Occipital lobe (tissue), 3 donors: ENCODE measurements at places on chromosomes 16 and 17.

GRCh38 chr17:56499799-56500388 is 93.6 kb upstream of the NOG start:
- DNase-seq, result no peak

DNA sequence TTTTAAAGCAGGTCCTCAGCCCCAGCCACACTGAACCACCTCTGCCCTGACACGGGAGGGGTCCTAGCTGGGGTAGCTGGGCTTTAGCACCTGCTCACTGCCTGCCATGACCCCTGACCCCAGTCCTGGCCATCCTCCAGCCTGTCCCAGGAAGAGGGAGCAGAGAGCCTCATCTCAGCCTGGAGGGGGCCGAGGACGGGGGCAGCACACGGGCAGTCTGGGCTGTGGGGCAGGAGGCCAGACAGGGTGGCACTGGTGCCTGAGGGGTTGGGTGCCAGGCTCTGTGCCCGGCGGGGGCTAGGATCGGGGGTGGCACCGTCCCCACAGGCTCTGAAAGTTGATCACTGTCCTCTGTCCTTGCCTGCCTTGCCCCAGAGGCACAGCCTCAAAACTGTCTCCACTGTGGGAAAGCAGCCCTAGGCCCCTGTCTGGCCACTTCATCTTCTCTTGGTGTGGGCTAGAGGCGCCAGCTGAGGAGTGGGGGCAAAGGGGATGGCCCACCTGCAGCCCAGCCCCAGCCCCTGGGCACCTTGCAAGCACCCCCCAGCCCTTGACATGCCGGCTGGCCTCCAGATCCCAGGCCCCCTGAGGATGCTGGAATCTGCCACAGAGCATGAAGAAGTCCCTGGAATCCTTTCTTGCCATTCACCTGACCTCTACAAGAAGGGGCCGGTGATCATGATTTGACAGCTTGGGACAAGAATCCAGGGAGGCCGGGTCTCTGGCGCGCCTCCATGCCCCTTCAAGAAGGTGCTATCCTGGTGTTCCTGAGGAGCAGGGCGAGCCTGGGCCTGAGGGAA is 15.7 kb downstream of the ENDOV start:
- no peak for DNase-seq

DNA sequence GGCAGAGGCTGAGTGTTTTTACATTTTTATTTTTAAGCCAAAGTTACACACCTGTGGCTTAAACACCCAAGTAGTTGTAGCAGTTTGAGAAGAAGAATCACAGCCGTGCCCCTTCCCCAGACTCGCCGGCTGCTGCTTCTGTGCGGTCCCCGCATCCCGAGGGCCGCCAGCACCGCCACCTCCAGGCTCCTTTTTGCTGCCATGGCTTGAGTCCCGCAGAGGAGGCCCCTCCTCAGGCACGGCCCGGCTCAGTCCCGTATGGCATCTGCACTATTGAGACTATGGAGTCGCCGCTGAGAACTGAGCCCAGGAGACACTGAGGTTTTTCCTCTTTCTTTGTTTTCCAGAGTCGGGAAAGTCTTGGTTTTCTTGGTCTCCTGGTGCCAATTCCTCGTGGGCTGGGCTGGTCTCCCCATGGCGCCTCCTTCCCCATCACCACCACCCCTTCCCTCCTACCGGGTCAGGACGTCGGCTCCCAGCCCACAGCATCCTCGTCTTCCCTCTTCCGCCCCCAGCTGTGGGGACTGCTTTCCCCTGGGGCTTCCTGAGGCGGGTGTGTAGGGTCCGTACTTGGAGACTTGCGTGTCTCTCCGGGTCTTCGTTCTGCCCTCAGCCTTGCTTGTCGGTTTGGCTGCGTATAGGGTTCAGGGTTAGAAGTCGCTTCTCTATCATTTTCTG is 32.6 kb upstream of the CDH15 start:
- no peak for DNase-seq

- peak; percentile 26 for DNase-seq
Observed at GRCh38 chr16:85253084-85253941, 141.0 kb upstream of the CIBAR2 start.

DNA sequence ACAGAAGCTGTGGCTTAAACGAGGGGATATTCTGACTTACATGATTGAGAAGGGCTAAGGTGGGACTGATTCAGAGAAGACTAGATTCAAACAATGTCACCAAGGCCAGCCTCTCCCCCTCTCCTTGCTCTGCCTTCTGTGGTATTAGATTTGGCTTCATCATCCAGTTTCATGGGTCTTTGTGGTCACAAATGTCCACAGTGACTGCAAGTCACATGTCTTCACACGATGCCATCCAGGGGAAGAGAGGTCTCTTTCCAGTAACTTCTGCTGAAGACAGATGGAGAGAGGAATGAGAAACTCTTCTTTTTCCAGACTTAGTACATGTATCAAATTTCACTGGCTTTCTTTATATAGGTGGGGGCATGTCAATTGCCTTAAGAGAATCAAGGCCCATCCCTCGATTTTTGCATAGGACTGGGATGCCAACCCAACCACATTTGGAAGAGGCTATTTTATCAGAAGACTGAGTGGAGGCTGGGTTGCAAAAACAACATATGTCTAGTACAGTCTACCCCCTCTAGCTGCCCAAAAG is 57.3 kb upstream of the HNF1B start:
- DNase-seq, result no peak

- no peak for DNase-seq
Observed at GRCh38 chr17:72426948-72427760, 306.3 kb downstream of the SOX9 start.
